ENCODE measurements at places on chromosomes 16 and 17.

DNA sequence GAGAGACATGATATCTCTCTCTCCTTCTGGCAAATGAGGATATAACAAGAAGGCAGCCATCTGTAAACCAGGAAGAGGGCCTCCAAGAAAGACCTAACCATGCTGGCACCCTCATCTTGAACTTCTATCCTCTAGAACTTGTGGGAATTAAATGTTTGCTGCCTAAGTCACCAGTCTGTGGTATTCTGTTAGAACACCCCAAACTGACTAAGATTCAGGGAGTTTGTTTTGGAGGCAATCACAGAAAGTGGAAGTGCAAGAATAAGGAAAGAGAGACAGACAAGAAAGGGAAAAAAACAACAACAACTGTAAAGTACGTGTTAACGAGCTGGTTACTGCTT lies 114.5 kb upstream of the GOT2 start:
- DNase-seq: no peak

- DNase-seq: peak; percentile 22
Measured at GRCh38 chr17:60586288-60586974, 13.6 kb upstream of the PPM1D start.

- DNase-seq: peak; percentile 88
Measured at GRCh38 chr16:75580-76501, 2.2 kb upstream of the MPG start.

DNA sequence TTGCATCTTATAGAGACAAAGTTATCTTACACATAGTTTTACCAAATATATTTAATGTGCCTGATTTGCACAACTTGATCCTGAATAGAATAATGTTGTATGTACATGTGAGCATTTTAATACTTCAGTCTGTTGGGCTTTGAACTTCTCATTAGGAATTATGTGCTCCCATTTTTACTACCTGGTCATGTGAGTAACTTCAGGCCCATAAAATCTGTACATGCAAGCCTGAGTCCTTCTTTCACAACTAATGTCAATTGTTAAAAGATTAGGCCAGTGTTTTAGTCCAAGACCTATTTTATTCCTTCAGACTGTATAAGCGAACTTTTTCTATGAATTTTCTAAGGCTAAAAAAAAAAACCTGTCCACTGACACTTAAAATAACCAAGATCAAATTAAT lies 715.4 kb downstream of the CDH8 start:
- no peak for DNase-seq

- no peak for DNase-seq
Measured at GRCh38 chr16:81224824-81225223, 13.7 kb upstream of the BCO1 start.

DNA sequence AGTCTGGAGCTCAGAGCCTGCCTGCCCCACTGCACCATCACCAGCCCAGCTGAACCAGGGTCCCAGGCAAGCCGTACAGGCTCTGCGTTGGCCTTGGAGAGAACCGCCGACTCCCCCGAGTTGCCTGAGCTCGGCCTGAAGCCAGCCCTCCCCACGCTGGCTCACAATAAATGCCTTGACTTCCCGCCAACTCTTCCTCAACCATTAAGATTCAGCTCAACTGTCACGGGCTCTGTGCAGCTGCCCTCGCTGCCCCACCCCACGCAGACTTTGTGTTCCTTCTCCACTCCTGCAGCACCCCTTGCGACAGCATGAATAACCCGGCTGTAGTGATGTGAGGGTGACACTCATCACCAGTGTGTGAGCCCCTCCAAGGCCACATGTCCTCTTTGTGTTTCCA lies 4.8 kb upstream of the QPRT start:
- no peak for DNase-seq

- no peak for DNase-seq
Measured at GRCh38 chr17:77127735-77128361, 12.9 kb upstream of the SEC14L1 start.

GRCh38 chr16:67936880-67937605 lies 393 bp upstream of the PSMB10 start:
- no peak for DNase-seq

- DNase-seq: no peak
Measured at GRCh38 chr16:58490065-58490464, 9.9 kb upstream of the NDRG4 start.

DNA sequence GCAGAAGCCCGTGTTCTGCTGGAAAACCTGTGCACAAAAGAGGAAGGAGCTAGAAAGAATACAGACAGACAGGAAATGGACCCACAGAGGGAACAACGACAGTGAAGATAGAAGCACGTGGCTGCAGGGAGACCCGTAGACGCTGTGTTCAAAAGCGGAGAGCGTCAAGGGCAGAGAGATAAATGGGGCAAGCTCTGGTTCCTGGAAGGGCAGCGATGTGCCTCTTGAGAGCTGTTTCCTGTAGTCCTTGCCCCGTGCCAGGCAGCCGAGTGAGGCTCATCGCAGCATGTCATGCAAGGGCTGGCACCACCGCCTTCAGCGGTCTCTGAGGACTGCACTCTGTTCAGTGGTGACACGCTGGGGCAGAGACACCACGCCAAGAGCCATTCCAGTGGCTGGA lies 43.6 kb upstream of the CACNG5 start:
- DNase-seq: no peak

DNA sequence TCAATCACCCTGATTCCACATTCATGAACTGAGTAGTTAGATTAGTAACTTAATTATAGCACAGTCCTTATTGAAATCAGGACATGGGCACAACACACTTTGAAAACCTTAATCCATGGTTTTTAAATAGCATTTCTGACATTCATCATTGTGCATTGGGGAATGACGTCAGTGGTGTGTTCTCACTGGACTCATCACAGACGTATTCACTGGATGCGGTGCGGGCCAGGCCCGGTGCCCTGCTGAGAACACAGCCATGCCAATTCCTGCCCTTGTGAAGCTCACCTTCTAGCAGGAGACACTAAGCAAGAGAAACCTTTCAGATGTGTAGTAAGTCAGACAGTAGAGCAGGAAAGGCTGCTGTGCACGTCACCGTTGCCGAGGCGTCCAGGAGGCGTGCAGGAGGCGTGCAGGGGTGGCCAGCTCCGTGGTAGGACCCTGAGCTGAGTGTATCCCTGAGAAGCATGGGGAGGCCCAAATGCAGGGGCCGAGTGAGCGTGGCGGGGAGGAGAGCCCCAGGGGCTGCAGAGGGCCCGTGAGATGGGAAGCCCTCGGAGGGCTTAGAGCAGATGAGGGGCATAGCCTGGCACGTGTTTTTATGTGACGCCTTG lies 12.9 kb downstream of the BANP start:
- peak; percentile 25 for DNase-seq

DNA sequence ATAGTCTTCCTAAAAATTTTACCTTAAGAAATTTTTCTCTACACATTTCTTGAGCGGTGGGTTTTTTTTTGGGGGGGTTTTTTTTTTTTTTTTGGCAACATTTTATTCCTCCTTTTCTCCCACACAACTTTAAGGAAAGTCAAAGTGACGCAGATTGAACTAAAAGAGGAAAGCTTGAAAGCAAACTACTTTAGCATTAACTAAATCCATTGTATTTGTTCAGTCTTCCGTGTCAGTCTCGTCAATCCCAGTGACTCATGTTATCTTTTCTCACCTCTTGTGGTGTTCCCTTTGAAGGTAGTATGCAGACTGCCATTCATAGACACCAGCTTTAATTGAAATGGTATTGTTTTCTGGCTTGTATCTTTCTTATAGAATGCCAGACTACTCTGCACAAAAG lies 39.3 kb downstream of the TADA2A start:
- no peak for DNase-seq

DNA sequence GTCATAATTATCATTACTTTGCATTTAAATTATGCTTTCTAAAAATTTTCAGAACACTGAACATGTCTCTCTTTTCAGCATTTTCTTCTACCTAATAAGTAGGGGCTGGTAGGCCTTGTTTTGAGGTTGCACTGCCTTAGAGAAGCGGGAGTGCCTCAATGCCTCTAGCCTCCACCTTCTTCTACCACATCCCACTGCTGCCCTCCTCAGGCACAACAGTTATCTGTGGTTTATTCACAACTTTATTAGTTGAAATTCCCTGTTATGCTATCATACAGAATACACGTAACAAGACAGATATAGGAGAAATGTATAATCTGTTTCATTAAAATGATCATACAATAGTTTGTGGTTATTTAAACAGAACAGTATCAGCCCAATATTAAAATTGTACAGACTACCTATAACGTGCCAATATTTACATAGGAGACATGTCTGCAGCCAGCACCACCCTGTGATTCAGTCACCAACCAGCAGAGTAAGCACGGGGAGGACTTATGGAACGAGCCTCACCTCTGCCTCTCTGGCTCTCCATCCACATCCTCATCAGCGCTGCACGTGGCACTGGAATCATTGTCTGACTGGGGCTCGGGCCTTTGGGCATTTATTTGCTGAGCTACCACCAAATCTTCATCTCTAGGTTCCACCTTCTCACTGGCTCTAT lies 101.2 kb downstream of the TTC19 start:
- no peak for DNase-seq

DNA sequence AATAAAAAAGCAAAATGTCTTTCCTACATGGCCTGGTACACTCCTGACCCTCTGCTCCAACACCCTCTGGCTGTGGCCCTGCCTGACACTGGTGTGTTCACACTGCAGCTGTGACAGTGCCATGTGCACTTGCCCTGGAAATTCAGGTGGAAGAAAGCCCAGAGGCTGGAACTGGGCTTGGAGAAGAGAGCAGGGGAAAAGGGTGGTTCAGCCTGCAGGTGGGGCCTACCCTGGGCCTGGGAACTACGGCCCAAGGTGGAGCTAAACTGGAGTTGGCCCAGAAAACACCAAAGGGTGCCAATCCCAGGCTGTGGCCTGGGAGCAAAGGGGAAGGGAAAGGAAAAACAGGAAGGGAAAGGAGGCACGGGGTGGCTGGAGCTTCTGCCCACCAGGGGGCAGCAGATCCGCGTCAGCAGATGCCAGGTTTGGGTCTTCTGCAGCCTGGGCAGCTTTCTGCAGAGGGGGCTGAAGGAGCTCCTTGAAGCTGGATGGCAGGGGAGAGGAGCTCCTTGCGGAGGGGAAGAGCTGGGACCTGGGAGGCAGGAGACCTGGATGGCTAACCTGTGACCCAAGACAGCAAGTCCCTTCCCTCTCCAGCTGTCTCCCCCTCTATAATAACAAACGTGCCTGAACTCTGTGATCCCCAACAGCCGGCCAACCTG lies 15.4 kb upstream of the CTCF start:
- DNase-seq: peak; percentile 81

- DNase-seq: no peak
Measured at GRCh38 chr17:38533241-38533640, 72.5 kb downstream of the SRCIN1 start.

GRCh38 chr17:55157165-55157564 lies 107.6 kb upstream of the HLF start:
- DNase-seq: no peak

- DNase-seq: no peak
Measured at GRCh38 chr17:10754861-10755591, 25.2 kb upstream of the TMEM220 start.

- DNase-seq: no peak
Measured at GRCh38 chr17:16913463-16913862, 58.5 kb downstream of the TNFRSF13B start.

- no peak for DNase-seq
Measured at GRCh38 chr17:49082231-49082630, 50.3 kb upstream of the B4GALNT2 start.

DNA sequence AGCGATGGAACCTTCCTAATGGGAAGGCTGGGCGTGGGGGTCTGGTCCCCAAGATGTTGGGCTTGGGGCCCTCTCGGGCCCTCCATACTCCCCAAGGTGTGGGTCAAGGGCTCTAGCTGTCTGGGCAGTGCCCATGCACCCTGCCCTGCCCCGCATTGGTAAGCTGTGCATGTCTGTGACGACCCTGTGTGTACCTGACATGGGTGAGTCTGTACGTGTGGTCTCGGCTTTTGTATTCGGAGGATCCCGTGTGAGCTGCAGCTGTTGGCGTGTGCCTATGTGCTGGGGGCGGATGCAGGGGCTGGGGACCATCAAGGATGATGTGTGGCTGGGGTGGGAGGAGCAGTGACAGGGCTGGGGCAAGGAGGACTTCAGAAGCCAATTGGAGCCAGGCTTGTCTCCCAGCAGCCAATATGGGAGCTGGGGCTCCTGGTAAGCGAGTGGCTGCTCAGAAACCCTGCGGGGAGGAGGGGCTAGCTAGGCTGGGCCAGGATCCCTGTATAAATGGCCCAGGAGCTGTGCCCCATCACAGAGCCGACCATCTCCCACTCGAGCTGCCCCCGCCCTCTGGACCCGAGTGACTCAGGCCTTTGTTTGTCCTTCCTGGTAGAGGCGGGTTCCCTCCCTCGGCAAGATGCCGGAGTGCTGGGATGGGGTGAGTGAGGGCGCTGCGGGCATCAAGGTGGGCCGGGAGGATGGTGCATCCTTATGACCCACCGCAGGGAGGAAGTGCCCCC lies at the start of gene NDRG4:
NDRG4 (plus strand) TSS at position 529 of the 737 bp plus-strand sequence; CDS start at position 635, 106 bp downstream.
- peak; percentile 82 for DNase-seq

DNA sequence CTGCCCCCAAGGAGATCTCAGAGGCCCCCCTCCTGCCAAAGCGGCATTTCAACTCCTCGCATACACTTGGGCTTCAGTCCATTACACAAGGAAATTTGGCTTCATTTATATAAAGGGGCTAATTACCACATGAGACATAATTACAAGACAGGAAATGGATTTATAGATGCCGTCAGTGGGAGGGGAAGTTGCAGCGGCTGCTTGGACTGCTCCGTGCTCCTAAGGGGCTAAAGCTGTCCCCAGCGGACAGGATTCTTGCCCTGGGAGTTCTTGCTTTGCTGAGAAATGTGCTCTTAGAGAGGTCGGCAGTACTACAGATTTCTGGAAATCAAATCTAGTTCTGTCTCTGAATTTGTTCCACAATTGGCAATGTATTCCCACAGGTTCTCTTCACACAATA lies 57.2 kb upstream of the NLK start:
- no peak for DNase-seq

GRCh38 chr16:55017321-55017720 lies 86.7 kb downstream of the IRX5 start:
- DNase-seq: no peak

DNA sequence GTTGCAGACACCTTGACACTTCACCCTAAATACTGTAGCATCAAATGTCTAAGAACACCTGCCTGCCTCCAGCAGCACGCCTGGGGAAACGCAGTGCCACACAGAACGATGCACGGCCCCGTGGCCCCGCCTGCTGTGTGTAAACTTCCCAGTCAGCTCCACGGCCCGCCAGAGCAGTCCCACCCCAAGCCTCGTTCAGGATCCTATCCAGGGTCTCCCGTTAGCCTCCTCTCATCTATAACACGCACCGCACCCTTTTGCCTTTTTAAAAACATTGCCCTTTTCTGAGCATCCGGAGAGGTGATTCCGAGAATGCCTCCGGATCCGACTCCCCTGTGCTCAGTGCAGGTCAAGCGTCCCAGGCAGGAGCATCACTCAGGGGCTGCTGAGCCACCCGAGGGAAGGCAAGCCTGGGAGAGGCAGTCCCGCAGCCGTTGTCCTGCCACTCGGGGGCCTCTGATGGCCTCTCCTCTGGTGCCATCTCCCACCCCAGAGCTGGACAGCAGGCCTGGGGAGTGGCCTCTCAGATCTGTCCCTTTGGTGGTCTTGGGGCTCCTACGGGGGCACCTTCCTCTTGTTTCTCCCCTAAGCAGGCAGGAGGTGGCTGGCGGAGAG lies 37.9 kb upstream of the SLC38A10 start:
- DNase-seq: no peak

- DNase-seq: no peak
Measured at GRCh38 chr16:6528217-6528616, 804.4 kb upstream of the RBFOX1 start.
